Smooth muscle cell of the brain vasculature (primary cell): ENCODE measurements at places on chromosomes 3 and 15.

GRCh38 chr3:96324087-96324486 lies 490.3 kb upstream of the EPHA6 start:
- DNase-seq, result no peak

DNA sequence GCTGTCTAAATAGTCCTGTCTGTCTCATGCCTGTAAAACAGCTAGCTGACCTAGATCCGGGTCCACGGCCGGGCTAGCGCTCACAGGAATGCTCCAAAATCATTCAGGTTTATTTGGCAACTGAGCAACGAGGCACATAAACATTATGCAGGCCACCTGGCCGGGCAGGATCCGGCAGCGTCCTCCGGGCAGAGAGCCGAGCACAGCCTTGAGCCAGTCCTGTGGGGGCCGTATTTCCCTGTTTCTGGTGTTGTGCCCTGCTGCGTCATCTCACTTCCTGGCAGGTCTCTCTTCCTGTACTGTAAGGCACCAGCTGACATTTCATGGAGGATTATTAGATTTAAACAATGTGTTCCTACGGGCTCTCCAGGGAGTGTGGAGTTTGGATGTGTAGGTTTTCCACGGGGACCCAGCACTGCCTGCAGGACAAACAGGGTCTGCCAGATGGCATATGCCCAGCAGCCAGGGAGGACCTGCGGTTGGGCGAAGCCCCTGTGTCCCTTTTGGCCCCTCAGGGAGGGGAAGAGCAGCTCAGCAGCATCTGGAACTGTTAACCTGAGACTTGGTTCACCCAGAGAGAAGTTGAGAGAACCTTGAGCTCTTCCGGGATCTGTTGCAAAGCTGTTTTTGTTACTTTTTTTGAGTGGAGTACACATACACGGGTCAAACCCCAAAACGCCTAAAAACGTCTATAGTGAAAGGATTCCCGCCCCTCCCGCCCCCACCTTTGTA lies 16.6 kb upstream of the LRRK1 start:
- DNase-seq, result peak; percentile 69

- no peak for DNase-seq
Measured at GRCh38 chr3:32839714-32840085, 21.9 kb downstream of the TRIM71 start.

- no peak for DNase-seq
Measured at GRCh38 chr3:38154625-38155255, 10.6 kb upstream of the OXSR1 start.

- no peak for DNase-seq
Measured at GRCh38 chr3:159163656-159164055, 361.8 kb downstream of the MFSD1 start.

GRCh38 chr3:142844339-142844977 lies 44.4 kb downstream of the PCOLCE2 start:
- no peak for DNase-seq

GRCh38 chr3:153209596-153209995 lies 47.6 kb downstream of the RAP2B start:
- no peak for DNase-seq

DNA sequence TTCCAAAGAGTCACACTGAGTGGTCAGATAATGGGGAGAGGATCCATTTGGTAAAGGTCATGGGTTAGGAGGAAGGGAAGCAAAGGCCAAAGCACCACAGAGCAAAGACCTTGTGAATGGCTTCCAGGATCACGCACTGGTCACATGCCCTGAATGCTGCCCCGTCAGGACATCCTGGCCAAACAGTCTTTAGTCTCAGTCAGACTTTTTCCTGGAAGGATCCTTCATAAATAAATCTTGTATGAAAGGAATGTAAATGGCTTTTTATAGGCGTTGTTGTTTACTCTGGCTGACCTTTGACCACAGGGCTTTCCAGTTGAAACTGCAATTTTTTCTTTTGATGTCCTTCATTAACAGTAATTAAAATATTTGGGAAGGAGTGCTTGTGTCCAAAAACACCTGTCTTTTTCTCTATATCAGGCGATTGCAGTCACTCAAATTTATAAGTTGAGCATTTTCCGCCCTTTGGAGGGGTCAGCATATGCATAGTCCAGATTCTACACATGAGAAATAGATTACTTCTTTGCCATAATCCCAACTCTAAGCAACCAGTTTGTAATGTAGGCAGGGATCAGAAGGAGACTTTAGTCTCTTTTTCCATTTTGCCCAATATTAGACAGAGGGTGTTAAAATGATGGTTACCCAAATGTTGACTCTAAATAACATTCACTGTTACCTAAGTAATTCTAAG lies 48.4 kb downstream of the CHAC1 start:
- no peak for DNase-seq

DNA sequence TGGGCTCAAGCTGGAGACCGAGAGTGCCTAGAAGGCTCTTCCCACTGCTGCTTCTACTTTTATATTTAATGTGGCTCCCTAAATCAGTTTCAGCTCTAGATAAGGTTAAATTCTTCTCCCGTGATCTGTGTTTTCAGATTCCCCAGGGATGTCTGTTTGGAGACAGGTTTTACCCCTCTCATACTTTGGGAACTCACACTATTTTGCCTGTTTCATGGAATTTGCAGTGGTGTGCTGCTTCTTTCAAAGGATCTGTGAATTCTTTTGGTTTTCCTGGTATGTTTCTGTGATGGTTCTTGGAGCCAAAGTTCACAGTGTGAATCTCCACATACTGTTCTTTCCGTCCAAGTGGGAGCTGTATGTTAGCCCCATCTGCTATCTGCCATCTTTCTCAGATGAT lies 238.3 kb upstream of the SLITRK3 start:
- no peak for DNase-seq

GRCh38 chr15:101169495-101170071 lies 82.3 kb downstream of the CHSY1 start:
- no peak for DNase-seq

DNA sequence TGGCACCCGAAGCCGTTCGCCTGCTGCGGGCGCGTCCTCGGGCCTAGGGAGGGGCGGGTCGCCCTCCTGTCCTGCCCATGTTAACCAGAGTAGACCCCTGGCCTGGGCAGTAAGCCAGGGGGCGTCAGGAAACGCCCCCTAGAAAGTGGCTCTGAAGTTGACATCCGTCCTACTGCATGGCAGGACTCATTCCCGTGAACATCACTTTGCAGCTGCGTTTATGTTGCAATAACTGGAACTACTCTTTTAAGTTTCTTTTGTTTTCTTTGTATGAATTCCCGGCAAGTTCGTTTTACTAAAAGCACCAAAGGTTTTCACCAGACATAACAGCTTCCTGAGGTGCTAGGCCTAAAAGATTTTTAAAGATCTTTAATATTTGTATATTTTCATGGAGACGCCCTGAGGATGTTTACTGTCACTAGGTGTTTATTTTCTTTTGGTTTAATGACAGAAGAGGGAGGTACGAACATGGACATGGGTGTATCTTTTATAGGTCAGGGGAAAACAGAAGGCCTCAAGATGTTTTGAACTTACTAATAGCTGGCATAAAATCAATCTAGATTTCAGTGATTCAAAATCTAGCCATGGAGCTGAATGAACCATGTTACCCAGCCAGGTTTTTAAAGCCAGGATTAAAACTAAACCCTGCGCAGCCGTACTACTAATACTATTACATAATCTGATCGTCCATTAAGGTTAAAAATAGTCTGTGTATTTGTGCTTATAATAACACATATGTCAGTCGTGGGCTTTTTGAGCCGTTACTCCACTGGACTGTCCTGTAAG lies 1.0 kb downstream of the C15orf61 start:
- DNase-seq, result no peak

DNA sequence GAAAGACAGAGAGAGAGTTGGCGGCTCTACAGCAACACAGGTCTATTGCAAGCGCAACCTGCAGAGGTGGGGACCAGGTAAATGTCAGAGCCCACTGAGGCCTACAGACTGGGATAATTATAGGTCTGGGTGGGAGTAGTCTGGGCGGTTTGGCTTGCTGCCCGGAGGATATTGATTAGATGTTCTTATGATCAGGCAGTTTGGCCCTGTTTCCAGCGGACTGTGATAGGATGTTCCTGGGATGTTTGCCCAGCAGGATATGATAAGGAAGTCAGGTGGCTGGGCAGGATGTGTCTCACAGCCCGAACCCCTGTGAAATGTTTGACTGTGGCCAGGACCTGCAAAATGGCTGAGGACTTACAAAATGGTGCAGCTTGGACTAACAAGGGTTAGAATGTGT lies 364.9 kb downstream of the NAALADL2 start:
- no peak for DNase-seq

DNA sequence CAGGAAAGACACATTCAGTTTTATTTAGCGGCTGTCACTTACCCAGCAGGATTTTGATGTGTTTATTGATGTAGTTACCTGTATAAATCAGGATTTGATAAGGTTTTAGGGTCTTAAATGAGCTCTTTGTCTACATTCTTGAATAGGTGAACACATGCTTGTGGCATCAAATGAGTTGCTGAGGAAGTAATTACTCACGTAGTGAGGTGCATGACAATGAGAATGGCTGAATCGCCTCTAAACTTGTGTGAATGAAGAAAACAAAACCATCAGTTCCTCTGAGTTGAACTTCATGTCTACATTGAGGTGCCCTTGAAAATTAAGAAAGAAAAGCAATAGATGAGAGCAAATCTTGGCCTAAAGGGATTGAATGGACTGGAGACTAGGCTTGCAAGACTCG lies 245.6 kb upstream of the SATB1 start:
- DNase-seq, result no peak

- DNase-seq, result no peak
Measured at GRCh38 chr3:50100956-50101845, 12.5 kb downstream of the RBM5 start.

DNA sequence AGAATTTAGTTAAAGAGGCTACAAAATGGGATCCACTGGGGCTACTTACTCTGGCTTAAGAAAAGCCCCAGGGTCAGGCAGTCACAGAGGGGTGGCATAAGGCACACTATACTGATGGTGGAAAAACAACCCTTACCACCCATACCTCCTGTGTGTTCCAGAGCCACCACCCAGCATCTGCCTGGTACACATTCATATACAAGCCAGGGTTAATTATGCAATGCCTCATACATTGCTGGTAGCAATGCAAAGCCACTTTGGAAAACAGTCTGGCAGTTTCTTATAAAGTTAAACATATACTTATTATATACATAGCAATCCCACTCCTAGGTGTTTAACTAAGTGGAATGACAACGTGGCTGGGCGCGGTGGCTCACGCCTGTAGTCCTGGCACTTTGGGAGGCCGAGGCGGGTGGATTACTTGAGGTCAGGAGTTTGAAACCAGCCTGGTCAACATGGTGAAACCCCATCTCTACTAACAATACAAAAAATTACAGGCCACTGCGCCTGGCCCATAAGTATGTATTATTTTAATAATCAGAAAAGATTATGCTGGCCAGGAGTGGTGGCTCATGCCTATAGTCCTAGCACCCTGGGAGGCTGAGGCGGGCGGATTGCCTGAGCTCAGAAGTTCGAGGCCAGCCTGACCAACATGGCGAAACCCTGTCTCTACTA lies 15.2 kb upstream of the NCKIPSD start:
- no peak for DNase-seq

GRCh38 chr3:43764056-43764455 lies 73.3 kb downstream of the ABHD5 start:
- DNase-seq, result no peak

DNA sequence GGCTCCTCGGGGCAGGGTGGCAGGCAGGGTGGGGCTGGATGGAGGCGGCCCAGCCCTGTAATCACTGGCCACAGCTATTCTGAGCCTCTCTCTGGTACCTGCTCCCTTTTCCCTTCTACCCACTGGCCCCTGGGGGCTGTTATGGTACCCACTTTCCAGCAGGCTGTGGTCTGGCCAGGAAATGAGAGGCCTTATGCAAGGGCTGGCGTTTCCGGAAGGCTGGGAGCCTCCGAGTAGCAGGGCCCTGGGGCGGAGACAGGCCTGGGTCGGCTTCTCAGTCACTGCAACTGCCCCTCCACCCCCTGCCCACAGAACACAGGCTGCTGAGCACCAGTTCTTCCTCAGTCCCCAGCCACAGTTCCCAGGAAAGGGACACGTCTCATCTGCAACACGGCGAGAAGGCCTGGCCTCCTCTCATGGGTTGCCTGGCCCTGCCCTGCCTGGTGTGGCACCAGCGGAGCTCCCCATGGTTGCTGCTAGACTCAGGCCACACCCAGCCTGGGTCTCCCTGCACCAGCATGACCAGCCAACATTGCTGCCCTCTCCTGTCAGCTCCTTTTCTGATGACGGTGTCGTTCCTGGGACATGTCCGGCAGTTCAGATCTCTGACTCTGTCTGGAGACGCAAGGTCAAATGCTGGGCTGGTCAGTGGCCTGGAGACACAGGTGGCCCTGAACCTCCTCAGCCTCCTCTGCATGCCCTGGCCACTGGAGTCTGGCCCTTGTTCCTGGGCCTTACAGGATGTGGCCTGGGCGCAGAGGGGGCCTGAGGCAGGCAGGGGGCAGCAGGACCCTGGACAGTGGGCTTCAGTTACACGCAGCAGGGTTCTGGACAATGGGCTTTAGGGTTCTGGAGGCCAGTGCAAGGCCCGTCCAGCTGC lies 6.5 kb downstream of the CHST13 start:
- no peak for DNase-seq

DNA sequence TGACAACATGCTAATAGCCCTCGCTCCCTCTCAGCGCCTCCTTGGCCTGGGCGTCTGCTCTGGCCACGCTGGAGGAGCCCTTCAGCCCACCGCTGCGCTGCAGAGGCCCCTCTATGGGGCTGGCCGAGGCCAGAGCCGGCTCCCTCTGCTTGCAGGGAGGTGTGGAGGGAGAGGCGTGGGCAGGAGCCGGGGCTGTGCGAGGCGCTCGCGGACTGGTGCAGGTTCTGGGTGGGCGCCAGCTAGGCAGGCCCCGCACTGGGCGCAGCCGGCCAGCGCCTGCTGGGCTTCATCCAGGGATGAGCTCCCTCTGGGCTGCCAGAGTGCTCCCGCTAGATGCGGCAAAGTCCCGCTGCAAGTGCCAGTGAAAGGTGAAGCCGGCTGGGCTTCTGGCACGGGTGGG lies 21.0 kb upstream of the DNAJC13 start:
- no peak for DNase-seq

GRCh38 chr3:20417388-20418108 lies 231.5 kb upstream of the SGO1 start:
- no peak for DNase-seq

GRCh38 chr3:62727536-62727935 lies 147.7 kb downstream of the CADPS start:
- no peak for DNase-seq

GRCh38 chr15:73317651-73318462 lies 50.9 kb downstream of the HCN4 start:
- no peak for DNase-seq

DNA sequence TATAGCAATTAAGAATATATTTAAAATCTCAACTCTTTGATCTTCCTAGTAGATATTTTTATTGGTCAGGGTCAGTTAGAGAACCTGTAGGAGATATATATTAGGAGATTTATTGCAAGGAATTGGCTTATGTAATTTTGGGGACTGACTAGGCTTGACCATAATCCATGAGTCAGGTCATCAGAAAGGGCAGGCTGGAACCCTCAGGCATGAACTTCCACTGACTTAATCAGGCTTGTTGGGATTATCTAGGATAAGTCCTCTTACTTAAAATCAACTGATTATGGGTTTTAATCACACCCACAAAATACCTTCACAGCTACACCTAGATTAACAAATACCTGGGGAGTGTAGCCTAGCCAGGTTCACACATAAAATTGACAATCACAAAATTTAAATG lies 156.1 kb downstream of the MYRIP start:
- no peak for DNase-seq

- no peak for DNase-seq
Measured at GRCh38 chr15:47283246-47283645, 434.1 kb upstream of the SEMA6D start.
